ENCODE measurements at places on chromosomes 2 and 18.

GRCh38 chr2:111052621-111053020 lies 68.1 kb upstream of the BCL2L11 start:
- no peak for DNase-seq

DNA sequence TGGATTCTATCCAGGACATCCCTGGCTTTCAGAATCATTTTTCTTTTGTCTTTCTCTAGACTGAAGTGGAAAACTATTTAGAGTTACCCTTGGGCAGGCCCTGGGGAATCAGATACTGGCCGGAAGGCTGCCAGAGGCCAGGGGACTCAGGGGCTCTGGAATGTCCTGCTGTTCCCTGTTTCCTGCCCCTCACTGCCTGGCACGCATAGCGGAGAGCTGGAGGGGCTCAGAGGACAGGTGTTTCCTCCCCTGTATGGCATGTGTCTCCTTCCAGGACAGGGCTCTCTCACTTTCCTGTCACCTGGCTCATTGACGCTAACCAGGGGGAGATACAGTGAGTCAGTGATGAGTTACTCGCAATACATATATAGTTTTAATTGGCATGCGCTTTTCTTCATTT lies 38.8 kb downstream of the DYSF start:
- DNase-seq = no peak

DNA sequence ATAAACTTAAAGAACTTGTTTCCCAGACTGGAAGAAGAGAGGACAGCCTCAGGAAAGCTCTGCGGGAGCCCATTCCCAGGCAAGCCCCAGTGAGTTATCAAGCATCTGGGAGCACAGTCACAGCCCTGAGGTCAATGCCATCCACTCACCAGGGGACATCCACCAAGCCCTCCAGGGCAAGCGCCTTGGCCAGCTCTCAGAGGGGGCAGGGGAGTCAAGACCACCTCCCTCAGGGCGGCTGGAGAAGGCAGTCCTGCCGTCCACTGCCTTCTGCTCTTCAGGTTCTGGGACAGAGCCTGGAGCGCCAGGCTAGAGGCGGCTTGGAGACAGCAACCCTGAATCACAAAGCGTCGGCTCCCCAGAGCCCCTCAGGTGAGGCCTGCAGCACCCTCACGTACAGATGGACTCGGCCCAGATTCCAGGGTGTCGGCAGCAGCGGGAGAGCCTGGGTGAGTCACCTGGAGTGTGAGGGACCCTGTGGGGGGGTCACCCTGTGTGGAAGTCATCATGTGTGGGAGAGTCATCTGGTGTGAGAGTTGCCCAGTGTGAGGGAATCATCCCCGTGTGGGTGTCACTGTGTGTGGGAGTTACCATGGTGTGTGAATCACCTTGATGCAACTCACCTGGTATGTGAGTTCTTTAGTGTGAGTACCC lies 100.9 kb upstream of the TEX51 start:
- no peak for DNase-seq

DNA sequence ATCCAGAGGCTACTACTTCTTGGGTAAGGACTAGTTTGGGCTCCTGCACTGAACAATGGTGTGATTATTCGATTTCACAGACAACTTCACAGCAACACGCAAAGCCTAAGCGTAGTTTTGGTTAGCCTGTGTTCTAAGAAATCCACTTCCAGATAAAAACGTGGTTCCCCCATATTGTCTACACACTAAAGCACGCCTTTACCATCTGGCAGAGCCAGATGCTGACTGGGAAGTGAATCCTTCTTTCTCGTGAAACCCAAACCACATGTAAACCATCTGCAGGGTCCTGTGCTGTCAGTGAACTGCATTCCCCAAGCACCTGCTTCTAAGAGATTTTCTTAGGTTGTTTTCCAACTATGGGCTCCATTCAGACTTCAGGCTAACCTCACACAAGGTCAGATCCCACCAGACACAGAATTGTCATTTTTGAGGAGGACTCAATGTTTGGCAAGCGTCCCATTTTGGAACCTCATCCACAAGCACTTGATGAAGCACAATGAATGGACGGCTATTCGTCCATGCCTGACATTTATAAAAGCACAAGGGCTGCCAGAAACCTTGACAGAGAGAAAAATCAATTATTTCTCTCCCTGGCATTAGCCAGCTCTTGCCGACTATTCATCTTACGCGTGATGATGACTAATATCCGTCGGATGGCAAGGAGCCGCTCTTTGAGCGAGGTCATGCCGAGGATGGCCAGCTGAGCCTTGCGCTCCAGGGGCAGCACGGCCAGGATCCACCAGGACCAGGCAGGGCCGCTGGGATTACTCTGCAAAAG lies 38.4 kb downstream of the LONRF2 start:
- DNase-seq = peak; percentile 96

DNA sequence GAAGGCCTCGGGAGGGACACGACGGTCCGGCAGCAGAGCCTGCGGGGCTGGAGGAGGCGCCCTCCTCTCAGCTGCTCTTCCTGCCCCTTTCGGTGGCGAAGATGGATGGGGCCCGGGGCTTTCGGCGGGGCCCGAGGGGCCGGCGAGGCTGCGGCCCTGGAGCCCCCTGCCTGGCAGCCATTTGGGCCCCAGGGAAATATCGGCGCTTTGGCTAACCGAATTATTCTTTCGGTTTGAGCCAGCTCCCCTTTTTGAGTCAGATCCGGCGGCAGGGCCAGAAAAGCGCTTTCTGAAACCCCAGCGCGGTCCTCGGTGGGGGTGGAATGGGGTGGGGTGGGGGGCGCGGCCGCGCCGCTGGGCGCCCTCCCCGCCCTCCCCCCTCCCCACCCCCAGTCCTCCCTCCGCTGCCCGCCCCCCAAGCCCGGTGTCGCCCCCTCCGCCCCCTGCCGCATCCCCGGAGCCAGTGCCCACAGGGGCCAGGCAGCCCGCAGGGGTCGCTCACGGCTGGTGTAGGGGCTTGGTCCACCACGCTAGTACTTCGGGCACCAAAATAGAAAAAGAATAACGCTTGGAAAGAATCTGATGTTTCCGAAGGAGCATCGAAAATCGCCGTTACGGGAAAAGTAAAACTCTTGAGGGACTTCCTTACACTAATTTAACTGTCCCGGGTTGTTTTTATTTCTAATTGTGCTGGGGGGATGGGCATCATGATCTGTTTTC lies 9.1 kb upstream of the ARID5A start:
- no peak for DNase-seq

- DNase-seq = no peak
These were observed 53.0 kb downstream of the EPAS1 start for GRCh38 chr2:46350029-46350689.

DNA sequence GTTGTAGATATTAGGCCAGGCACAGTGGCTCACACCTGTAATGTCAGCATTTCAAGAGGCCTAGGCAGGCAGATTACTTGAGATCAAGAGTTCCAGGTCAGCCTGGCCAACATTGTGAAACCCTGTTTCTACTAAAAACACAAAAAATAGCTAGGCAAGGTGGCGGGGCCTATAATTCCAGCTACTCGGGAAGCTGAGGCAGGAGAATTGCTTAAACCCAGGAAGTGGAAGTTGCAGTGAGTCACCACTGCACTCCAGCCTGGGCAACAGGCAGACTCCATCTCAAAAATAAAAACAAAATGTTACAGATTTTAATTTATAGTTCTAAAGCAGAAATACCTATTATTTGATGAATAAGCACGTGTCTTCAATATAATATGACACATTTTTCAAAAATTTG lies 65.6 kb upstream of the UBXN4 start:
- no peak for DNase-seq

GRCh38 chr2:202765436-202765835 lies 106.1 kb downstream of the ICA1L start:
- no peak for DNase-seq

DNA sequence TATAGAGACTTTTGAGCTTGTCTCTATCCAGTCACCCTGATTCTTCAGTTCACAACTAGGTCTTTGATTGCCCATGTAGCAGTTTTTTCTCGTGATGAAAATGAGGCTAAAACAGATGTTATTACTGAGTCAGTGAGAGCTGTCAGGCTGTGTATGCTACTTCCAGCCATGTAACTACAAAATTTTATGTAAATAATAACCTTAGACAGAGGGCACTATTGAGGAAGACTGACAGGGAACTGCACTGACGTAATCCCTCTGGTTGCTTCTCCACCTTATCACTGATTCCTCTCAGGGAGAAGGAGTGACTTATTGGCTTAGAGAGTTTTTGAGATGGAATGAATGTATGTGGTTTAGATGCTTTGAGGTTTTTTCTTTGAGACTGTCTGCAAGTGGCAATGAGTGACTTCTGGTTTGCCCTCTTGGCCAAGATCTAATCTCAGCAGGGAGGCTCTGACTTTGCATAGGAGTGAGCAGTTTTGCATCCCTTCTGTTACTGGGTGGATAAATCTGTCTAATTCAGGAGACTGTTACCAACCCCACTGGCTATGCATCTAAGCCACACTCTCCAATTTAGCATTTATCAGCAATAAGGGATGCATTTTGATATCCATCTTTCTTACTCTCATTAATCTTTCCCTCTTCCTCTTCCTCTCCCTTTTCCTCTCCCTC lies 555.2 kb upstream of the FANCL start:
- DNase-seq = no peak

GRCh38 chr2:149021271-149021719 lies 17.2 kb upstream of the LYPD6B start:
- no peak for DNase-seq

DNA sequence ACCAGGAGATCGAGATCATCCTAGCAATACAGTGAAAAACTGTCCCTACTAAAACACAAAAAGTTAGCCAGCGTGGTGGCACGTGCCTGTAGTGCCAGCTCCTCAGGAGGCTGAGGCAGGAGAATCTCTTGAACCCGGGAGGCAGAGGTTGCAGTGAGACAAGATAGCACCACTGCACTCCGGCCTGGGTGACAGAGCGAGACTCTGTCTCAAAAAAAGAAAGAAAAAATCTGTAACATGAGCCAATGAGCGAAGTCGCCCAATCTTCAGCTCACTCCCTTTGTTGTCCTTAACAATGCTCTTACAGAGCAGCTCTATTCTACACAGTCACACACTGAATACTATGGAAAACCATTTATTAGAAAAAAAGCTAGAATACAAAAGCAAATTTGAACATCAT lies 22.0 kb downstream of the FAM98A start:
- DNase-seq = no peak

DNA sequence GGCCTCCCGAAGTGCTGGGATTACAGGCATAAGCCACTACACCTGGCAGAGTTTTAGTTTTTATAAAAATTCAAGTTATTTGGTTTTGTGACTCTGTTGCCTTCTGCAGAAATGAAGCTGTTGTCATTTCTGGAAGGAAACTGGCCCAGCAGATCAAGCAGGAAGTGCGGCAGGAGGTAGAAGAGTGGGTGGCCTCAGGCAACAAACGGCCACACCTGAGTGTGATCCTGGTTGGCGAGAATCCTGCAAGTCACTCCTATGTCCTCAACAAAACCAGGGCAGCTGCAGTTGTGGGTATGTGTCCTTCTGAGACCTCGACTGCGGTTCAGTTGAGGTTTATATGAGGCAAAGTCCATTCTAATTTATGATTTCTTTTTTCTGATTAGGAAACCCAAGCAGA lies 7.2 kb downstream of the MTHFD2 start:
- no peak for DNase-seq

GRCh38 chr2:17319090-17319489 lies 199.2 kb downstream of the RAD51AP2 start:
- DNase-seq = no peak

- DNase-seq = no peak
These were observed 18.5 kb downstream of the BIRC6 start for GRCh38 chr2:32375228-32375892.

DNA sequence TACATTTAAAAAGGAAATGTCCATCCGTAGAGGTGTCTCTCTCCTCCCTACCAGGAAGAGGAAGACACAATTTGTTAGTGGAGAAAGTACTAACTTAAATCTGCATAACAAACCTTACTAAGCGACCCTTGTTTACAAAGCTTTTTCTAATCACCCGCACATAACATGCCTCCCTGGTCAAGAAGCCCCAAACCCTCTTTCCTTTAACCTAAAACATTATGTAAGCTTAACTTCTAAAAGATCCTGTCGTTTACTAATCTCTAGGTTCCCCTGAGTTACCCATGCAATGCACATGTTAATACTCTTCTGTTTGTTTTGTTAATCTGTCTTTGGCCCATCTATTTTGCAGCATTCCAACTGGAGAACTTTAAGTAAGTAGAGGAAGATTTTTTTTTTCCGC lies 630.3 kb upstream of the NRXN1 start:
- no peak for DNase-seq
